ENCODE measurements at places on chromosomes 13 and 19.

DNA sequence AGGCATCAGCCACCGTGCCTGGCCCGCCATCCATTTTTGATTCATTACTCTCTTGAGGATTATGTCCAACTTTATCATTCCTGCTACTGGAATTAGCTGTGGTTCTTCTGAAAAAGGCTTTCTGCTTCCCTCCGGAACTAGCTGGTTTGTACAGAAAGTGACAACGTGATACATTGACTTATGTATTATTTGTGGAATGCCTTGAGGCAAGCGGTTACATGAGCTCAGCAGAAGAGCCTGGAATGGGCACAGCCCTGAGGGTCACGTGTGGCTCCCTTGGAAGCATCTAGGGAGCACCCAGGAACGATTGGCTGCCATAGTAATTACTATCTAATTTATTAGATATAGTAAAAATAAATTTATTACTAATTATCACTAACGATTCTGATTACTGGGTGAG, 14.4 kb upstream of the RETN start:
- DNase-seq: no peak

GRCh38 chr19:1624458-1624857, 19.2 kb upstream of the UQCR11 start:
- peak; percentile 34 for DNase-seq

- DNase-seq: no peak
Observed at GRCh38 chr13:102234618-102235017, 167.2 kb downstream of the FGF14 start.

- no peak for DNase-seq
Observed at GRCh38 chr13:87889254-87889653, 218.1 kb downstream of the SLITRK5 start.

DNA sequence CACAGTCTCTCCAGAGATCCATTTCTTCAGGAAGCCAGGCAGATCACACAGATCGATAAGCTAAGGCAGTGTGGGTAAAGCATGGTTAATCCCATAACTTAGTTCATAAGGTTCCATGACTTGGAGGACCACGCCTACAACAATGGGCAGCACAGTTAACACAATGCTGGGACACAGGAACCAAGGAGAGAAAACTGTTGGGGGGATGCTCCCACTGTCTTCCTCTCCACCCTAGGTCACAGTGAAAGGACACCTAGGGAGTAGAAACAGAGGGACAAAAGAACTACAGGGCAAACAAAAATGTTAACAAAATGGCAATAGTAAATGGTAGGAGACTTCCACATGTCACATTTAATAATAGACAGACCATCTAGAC, 20.8 kb upstream of the ZNF181 start:
- DNase-seq: no peak

DNA sequence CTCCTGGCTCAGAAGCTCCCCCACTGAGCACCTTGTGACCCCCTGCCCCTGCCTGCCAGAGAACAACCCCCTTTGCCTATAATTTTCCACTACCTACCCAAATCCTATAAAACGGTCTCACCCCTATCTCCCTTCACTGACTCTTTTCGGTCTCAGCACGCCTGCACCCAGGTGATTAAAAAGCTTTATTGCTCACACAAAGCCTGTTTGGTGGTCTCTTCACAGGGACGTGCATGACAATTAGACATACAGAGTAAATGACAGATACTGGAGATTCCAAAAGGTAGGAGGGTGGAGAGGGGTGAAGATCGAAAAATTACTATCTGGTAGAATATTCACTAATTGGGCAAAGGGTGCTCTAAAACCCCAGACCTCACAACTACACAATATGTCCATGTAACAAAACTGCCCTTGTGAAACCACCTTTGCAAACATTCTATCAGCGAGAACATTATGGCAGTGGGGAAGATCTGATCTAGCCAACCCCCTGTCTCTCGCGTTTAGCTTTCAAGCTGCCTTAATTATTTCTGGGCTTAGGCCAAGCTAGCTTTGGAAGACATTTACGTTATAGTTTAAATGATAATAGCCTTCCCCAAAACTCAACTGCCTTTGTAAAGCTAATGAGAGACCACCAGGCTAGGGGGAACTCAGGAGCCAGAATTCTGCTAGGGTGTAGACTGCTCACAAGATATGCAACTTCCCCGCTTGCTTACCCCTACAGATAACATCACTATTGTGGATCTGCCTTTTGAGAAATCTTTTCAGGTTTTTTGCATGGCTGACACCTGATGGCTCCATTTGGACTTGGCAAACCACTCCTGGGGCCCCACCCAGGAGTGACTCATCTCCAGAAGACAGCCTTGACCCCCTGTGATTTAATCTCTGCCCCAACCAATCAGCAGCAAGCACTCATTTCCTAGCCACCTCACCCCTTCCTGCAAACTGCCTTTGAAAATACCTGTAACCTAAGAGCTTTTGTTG, 1534.0 kb upstream of the SPRY2 start:
- no peak for DNase-seq

DNA sequence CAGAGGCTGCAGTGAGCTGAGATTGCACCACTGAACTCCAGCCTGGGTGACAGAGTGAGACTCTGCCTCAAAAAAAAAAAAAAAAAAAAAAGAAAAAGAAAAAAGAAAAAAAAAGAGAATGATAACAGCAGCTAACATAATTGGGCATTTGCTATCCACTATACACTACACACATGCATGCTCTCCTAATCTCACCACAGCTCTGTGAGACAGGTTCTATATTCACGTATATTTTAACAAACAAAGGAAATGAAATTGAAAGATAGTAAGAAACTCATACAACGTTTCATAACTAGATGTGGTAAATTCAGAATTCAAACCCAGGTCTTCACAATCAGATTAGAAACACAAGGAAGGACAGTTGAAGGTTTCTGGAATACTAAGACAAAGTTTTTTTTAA, 265.7 kb downstream of the DIAPH3 start:
- DNase-seq: no peak

DNA sequence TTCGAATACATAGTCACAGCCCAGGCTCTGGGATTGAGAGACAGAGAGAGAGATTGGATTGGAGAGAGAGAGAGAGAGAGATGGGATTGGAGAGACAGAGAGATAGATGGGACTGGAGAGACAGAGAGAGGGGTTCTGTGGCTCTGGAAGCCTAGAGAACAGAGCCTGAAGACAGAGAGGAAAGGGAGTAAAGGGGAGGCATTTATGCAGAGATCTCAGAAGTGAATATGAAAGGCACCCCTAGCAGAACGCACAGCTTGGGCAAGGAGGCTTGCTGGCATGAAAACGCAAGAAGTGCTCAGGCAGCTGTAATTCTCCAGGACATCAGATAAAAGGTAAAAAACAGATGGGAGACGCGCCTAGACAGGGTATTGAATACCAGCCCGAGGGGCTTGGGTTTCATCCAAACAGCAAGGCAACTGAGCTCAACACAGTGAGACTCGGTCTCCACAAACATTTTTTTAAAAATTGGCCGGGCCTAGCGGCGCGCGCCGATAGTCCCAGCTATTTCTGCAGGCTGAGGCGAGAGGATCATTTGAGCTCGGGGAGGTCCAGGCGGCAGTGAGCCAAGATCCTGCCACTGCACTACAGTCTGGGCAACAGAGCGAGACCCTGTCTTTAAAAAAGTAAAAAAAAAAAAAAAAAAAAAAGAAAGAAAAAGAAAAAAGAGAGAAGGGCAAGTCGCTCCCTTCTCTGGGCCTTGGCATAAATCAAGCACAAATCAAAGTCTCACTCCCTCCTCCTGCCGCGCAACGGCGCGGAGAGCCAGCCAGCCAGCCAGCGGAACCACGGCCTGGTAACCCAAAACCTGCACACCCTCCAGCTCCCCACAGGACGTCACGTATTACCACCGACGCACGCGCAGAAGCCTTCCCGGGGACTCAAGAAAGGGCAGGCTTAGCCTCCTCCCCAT, 774 bp upstream of the PPP2R1A start:
- no peak for DNase-seq

DNA sequence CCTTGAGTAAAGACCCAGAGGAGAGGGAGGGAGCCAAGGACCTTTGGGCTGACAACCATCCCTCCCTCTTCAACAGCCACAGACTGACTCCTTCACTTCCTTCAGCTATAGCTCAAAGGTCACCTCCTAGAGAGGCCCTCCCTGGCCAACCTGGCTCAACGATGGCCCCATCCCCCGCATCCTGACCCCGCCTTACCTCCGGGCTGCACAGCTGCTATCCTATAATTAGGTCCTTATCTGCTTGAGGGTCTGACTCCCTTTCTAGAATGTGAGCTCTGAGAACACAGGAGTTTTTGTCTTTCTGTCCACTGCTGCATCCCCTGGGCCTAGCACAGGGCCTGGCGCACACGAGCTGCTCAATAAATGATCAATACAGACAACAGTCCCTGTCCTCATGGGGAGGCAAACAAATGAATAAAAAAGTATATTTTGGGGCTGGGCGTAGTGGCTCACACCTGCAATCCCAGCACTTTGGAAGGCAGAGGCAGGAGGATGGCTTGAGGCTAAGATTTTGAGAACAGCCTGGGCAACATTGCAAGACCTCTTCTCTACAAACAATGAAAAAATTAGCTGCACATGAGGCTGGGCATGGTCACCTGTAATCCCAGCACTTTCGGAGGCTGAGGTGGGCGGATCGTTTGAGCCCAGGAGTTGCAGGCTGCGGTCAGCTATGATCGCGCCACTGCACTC, 6.6 kb upstream of the LGALS4 start:
- no peak for DNase-seq

DNA sequence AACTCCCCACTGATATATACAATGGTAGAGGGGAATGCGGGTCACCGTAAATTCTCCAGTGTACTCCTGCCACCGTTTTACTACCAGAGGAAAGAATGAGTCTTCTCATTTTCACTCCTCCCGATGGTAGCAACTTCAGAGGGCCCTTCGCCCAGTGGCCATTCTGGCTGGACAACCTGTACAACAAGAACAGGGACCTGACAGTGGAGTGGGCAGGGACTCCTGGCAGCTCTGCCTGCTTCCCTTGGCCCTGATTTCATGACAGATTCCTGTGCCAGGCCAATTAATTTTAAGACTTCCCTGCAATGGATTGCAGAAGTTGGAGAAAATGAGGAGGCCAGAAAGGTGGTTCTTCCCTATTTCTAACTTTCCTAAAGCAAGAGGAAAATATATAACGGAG, 148.9 kb downstream of the GPC6 start:
- no peak for DNase-seq

GRCh38 chr19:42295831-42296525, 6.0 kb upstream of the PRR19 start:
- DNase-seq: peak; percentile 94

DNA sequence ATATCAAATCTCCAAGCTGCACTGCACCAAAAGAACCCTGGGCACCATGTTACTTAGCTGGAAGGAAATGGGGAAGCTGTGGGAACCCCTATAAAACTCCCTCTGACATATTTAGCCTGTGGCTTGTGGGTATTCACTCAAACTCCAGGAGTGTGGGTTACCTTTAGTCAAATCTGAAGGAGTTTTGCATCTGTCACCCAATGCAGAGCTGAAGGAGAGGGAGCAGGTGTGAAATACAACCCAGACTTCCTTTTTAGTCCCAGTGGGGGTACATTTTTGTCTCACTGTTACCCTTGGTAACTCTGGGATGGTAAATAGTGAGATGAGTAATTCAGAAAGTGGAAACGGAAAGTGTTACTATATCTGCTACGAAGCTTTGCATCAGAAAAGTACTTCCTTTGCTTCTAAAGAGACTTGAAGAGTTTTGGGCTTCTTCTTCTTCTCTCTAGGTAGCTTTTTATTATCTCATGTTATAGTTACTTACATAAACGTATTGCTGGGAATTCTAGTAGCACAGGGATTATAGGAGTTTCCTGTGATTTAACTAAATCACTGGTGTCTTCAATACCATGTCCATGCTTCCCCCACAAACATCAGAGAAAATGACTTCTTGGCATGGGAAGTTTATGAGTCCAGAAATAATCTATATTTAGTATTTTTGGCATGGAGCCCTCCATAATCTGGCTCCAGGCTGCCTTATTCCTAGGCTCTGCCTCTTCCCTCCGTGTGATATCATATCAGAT, 105.9 kb downstream of the AKAP11 start:
- no peak for DNase-seq

GRCh38 chr19:13782537-13782936, 8.3 kb downstream of the C19orf53 start:
- DNase-seq: no peak

GRCh38 chr13:112521073-112521685, 66.8 kb downstream of the TUBGCP3 start:
- DNase-seq: no peak

GRCh38 chr13:21443171-21443570, 15.9 kb downstream of the ZDHHC20 start:
- DNase-seq: no peak

GRCh38 chr19:48348045-48348444, 15.7 kb downstream of the TMEM143 start:
- DNase-seq: no peak

DNA sequence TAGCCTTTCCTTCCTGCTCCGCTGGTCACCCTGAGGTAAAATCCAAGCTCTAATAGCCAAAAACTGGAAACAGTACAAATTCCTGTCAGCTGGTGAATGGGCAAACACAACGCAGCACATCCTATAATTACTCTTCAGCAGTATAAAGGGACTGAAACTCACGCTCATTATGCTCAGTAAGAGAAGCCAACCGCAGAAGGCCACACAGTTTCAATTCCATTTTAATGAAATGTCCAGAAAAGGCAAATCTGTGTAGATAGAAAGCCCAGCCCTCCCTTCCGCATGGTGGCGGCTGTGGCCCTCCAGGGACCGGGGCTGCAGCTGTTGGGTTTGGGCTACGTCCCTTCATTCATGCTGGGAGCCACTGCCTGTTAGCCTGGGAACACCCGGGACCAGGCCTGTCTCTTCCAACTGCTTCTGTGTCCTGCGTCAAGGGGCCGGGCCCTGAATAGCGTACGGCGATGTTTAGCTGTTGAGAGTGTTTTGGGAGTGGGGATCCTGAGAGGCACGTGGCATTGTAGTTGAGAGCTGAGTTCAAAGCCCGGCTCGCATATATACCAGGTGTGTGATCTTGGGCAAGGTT, 23.5 kb downstream of the NKPD1 start:
- DNase-seq: no peak

DNA sequence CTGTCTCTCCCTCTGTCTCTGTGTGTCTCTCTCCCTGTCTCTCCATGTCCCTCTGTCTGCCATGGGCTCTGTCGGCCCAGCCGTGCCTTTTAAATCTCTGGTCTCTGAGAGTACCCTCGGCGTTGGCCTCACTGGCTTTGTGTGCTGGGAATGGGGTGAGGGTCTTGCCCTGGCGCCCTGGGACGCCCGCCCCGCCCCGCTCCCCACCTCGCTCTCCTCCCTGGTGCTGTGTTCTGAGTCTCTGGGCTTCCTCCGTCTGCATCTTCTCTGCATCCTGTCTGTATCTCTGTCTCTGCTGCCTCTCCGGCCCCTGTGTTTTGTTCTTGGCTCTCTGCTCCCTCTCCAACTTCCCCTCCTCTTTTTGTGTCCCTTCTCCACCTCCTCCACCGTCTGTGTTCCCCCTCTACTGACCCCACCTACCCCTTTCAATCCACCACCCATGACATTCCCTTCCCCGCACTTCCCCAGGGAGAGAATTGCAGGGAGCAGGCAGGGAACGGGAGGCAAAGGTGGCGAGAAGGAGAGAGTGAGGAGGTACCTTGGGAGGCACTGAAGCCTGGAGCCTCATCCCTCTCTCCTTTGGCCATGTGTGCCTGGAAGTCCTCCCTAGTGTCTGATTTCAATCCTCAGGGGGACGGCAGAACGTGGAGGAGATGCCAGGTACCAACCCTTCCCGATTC, 4.0 kb upstream of the MEIS3 start:
- DNase-seq: no peak
